ENCODE measurements at places on chromosomes 5 and 9.

DNA sequence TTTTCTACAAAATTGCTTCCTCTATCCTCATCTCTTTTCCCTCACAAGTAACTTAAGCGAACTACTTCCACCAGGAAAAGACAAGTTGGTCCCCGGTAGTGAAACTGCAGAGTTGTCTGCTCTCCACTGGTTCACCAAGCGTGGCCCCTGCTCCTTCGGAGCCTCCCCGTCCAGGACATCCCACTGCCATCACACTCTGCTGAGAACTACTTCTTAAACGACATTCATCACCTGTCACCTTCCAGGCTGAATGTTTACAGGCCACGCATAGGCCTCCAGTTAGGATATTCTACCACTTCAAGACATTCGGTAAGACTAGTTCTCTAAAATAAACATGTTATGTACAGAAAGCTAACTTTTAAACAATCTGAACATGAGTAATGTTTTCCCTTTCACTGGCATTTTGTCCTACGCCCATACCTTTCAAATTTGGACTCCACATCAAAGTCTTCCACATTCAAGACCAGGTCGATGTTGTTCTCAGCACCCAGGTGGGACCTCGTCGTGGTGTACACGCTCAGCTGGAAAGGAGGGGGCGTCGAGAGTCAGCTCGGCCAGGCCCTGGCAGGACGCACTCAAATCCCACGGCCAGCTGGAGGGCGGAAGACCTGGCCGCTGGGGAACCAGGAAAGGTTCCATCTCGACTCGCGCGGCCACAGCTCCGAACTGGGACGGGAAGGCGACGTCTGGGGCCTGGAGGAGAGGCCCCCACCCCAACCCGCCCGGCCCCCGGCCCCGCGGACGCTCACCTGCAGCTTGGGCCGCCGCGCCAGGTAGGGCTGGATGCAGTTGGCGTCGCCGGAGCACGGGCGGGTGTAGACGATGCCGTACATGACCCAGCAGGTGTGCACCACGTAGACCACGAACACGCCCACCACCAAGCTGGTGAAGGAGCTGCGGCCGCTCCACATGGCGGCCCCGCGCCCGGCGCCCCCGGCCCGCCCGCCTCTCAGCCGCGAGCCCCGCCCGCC lies 683 bp downstream of the CLPTM1L start:
- no peak for DNase-seq

GRCh38 chr5:173464813-173465212 lies 136.6 kb upstream of the STC2 start:
- DNase-seq = no peak

DNA sequence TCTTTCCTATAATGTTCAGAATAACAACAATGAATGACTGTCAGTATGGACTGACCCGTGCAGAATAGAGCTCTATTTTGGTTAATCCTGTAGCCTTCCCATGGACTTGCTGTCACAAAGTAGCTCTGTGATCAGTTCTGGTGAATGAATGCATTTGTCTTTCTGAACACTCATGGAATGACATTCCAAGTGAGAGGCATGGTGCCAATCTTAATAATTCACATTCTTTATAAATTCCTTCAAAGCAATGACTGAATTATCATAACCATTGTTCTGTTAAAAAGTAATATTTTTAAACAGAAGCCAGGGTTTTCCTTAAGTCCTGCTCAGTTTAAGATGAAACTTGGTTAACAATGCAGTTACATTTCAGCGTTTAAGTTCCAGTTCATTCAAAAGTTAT lies 360.5 kb downstream of the ICE1 start:
- no peak for DNase-seq

DNA sequence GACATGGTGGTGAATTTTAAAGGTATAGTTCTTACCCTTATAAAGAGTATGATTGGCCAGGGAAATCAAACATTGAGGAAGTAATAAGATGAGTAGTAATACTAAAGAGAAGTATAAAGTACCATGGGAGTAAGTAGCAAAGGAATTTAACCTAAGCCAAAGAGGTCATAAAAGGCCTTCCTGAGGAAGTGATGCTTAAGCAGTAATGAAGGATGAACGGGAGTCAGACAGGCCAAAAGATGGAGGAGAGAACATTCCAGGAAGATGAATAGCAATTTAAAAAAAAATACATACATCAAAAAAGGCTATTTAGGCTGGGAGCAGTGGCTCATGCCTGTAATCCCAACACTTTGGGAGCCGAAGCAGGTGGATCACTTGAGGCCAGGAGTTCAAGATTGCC lies 29.0 kb downstream of the KLHL3 start:
- no peak for DNase-seq

- no peak for DNase-seq
Observed at GRCh38 chr5:124349931-124350330, 396.5 kb downstream of the ZNF608 start.

DNA sequence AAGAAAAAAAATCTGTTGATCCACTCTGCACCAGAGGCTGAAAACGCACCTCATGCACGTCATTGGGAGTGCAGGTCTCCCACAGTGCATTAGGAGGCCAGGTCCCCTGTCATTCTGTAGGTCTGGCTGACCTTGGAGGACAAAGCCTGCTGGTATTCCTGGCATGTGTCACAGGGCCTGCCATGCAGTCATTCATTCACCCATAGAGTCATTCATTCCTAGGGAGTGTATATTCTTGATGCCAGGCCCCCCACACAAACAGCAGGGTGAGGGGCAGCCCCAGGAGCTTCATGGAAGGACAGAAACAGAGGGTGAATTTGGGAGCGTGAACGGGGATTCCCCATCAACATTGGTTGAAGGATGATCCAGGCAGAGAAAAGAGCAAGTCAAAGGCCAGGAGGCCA lies 2.2 kb downstream of the GBGT1 start:
- DNase-seq = no peak

DNA sequence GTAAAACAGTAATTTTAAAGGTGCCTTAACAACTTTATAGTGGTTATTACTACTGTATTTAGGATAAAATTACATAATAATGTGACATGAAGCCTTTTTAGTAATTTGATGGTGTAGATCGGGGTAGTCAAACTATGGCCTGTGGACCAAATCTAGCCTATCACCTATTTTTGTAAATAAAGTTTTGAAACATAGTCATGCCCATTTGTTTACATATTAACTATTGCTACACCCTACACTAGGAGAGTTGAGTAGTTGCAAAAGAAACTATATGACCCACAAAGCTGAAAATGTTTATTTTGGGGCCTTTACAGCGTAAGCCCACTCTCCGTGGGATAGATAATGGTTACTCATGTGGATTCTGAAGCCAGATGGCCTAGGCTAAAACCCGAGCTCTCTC lies 6.2 kb downstream of the CEP78 start:
- DNase-seq = no peak

DNA sequence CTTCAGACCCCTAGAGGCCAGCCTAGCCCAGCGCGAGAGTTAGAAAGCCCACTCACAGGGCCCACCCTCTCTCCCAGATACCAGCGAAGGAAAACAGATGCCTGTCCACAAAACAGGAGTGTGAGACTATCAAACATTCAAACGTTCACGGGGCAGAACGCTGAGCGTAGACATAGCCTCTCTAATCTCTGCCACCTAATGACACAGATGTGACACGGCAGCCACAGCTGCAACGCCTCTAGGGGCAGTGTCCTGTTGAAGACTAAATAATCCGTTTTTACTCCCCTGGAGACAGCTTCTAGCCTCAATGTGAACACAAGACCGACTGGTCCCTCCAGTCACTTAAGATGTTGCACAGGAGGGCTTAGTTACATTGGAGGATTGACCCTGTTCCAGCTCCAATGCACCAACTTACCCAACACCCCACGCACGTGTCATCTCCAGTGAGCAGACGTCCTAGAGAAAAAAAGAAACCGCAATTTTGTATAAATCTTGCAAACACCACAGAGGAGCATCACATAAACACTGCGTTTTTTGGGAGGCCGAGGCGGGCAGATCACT lies 14.3 kb downstream of the DIPK1B start:
- no peak for DNase-seq

GRCh38 chr9:126123927-126124326 lies 202.7 kb upstream of the MVB12B start:
- DNase-seq = no peak

DNA sequence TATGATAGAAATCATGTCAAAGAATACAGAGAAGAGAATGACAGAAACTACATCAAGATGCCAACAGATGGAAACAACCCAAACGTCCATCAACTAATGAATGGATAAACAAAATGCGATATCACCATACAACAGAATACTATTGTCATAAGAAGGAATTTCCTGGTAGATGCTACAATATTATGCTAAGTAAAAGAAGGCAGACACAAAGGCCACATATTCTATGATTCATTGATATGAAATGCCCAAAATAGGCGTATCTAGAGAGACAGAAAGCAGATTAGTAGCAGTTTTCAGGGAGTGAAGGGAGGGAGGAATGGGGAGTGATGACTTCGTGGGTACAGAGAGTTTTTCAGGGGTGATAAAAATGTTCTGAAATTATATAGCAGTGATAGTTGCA lies 58.3 kb upstream of the AKNA start:
- DNase-seq = no peak

- DNase-seq = no peak
Observed at GRCh38 chr9:72188232-72188631, 39.0 kb downstream of the GDA start.

GRCh38 chr9:19925674-19926503 lies 137.1 kb upstream of the SLC24A2 start:
- DNase-seq = peak; percentile 37
